M059J (cell line): ENCODE measurements at places on chromosomes 5 and 9.

- no peak for DNase-seq
These were observed 66.9 kb upstream of the EPB41L4A start for GRCh38 chr5:112485934-112486355.

DNA sequence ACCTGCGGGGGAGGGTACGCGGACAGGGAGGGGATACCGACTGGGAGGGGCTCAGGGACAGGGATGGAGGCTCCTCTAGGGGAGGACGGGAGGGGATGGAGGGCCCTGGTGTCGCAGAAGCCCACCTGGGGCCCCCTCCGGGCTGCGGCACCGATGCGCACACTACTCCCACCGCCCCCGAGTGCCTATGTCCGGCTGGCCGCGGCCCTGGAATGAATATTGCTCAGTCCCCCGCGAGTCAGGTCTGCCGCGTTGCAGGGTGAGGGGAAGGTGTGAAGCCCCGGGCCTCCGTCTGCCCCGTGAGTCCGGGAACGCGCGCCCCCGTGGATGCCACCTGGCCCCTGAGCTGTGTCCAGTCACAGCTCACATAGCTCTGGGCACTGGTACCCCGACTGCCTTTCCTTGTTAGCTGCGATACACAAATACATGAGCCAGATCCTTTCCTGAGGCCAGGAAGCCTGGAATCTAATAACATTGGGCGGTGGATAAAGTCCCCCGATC lies 44.5 kb upstream of the PRSS3 start:
- DNase-seq: no peak

GRCh38 chr9:35863583-35863982 lies 6.6 kb downstream of the OR13J1 start:
- DNase-seq: no peak

DNA sequence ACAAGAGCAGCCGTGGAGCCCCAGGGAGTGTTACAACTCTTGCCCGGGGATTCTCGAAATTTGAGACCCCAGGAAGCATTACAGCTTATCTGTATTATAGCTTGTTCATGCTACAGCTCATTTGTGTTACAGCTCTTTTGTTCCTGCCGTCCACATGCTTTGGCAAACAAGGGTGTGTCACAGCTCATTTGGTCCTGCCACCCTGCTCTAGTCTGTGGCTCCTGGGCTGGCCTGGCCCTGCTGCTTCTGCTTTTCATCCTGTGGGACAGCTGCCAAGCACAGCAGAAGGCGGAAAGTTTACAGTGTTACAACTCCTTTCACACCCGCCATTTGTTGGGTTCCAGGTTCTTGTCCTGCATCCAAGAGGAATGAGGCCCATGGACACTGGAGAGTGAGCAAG lies 685.0 kb downstream of the SLCO4C1 start:
- no peak for DNase-seq

GRCh38 chr5:84228266-84228665 lies 156.4 kb downstream of the EDIL3 start:
- DNase-seq: no peak

DNA sequence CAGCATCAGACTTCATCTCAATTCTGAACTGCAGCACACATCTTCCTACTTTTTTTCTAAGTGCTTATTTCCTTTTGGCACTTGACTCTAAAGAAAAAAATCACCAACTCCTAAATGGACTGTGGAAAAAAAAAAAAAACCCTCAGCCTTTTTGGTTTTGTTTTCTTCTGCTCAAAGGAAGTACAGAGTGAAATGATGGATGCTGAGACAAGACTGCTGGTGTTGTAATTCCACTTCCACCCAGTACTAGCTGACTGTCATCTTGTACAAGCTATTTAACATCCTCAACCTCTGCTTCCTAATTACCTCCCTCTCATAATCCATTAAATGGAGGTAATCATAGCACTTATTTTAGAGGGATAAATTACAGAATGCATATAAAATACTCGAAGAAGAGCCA lies 171.5 kb upstream of the GNA14 start:
- no peak for DNase-seq

GRCh38 chr5:119515192-119515591 lies 62.9 kb downstream of the HSD17B4 start:
- DNase-seq: peak; percentile 27
